Activated effector memory CD4-positive, alpha-beta T cell treated with anti-CD3 and anti-CD28 coated beads, Interleukin-2, amount 50 U/mL, for 16 hours (primary cell): ENCODE measurements at places on chromosomes 6 and 20.
A peak's percentile ranks its signal among the peaks of the same experiment; 100 is the strongest.

DNA sequence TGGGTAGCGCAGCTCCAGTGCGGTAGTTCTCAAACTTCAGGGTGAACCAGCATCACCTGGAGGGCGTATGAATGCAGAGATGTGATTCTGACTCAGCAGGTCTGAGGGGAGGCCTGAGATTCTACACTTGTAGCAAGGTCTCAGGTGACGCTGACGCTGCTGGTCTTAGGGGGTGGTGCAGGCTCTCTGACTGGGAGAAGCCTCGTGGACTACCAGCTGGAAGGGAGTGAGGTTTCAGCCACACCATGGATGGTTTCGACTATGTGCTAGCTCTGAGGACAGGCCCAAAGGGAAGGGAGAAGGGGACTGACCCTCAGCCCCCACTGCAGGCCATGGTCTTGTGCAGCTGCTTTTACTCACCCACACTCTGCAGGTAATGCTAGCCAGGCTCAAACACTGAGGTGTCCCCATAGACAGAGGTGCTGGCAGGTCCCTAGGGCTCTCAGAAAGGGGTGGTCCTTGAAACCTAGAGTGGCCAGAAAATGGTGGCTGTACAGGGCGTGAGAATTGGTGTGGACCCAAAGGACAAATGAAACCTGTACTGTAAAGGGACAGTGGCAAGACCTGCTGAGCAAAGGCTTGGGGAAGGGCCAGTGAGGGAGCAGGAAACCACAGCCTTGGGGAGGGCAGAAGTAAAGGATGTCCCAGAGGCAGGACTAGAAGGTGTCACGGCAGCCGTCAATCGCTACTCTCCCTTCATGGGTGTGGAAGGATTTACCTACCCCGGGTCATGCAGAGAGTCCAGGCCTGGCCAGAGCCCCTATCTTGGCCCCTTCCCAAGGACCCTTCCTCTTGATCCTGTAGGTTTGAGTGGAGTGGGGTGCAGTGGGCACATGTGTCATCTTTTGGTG is 52.7 kb downstream of the EBF4 start:
- DNase-seq = peak; percentile 50

DNA sequence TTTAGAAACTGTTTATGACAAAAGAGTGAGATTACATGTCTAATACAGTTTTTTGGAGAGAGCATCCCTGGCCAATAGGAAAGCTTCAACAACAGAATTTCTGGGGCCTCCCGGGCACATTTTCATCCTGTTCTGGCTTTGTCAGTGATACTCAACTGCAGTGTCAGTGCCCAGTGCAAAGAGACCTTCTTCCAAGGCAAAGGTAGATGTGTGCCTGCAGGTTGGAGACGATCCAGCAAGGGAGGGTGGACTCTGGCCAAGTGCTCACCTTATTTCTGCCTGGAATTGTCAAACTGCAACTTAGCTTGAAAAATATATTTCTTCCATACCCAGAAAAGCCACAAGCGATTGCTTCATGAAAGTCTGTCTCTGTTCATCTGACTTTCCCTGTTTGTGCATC is 211.6 kb upstream of the SNX9 start:
- DNase-seq = peak; percentile 47

DNA sequence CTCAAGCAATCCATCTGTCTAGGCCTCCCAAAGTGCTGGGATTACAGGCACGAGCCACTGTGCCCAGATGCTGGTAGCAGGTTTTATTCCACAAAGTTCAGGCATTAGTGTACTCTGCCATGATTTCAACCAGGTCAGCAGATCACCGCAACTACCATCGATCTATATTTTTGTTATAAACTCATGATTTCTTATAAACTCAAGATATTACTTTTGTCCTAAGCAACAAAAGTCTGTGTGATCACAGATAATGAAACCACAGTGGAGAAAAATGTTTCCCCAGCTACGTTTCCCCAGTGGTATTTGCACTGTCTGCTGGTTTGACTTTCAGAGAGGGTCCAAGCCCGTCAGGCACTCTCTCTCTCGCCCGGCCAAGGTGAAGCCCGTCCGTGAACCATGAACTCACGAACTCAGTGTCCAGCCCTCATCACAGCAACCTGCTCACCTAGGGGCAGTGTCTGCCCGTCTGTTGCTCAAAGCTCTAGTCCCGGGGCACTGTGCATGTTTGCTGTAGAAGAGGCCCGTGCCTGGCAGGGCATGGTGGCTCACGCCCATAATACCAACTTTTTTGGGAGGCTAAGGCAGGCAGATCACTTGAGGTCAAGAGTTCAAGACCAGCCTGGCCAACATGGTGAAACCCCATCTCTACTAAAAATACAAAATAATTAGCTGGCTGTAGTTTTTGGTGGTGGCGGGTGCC is 7.0 kb downstream of the SLC4A11 start:
- no peak for DNase-seq

GRCh38 chr20:45211569-45212474 is 5.0 kb downstream of the SEMG1 start:
- DNase-seq = no peak

DNA sequence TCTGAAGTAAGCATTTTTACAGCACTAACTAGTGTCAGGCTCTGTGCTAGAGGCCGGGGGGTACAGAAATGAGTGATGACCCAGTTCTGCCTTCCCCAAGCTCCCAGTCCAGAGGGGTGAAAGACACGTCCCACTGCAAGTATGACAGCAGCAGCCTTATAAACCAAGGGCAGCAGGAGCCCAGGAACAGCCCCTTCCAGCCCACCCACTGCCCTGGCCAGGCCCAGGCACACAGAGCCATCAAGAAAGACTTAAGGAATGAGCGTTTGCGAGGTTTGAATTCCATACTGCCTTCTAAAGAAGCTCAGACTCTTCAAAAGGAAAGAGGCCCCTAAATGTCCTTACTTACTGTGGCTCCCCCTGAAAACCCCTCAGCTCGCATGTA is 10.0 kb downstream of the TRERF1 start:
- DNase-seq = no peak

DNA sequence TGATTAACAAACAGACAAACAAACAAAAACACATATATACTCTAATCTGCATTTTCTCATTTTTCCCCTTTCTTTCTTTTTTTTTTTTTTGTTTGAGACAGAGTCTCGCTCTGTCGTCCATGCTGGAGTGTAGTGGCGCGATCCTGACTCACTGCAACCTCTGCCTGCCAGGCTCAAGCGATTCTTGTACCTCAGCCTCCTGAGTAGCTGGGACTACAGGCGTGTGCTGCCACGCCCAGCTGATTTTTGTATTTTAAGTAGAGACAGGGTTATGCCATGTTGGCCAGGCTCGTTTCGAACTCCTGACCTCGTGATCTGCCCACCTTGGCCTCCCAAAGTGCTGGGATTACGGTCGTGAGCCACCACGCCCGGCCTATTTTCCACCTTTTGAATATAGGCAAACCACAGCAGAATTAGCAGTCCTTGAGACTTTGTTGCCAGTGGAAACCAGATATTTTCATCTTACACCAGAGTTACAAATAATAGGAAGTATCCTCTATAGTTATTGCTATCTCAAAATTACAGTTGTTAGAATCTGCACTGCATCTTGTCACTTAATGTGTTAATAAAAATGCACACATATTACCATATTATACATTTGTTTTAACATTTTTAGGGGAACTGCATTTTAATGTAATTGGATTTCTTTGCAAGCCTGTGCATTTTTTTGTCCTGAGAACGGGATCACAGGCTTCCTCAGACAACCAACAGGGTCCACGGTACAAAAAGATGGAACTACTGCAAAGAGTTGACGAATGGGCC is 208.2 kb upstream of the ZNF217 start:
- no peak for DNase-seq

DNA sequence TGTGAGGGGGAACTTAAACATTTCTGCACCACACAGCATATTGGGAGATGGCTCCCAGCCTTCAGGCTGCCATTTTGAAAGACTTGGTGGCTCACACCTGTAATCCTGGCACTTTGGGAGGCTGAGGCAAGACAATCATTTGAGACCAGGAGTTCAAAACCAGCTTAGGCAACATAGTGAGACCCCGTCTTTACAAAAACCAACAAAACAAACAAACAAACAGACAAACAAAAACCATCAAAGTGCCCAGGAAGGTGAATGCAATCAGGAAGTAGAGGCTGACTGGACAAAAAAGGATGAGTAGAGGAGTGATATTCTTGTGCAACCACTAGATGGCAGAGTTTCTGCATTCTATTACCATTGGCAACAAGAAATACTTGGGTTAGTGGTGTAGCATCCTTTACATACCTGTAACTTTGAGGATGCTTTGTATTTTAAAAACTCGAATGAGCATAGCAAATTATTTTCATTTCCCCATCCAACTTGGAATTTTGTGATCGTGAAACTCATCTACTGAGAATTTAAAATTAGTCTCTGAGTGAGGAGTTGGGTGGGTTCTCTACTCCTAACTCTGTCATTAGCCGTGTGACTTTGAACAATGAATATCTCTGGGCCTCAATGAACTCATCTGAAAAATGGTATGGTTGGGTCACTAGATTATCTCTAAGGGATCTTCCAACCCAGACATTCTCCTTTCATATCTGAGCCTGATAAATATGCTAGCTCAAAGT is 84.4 kb downstream of the CRYBG1 start:
- no peak for DNase-seq

GRCh38 chr6:87277123-87277522 is 45.3 kb upstream of the SMIM8 start:
- DNase-seq = no peak
